ENCODE measurements at places on chromosomes 1 and 21.

- DNase-seq: no peak
Observed at GRCh38 chr1:39446986-39447567, 44.4 kb upstream of the BMP8A start.

DNA sequence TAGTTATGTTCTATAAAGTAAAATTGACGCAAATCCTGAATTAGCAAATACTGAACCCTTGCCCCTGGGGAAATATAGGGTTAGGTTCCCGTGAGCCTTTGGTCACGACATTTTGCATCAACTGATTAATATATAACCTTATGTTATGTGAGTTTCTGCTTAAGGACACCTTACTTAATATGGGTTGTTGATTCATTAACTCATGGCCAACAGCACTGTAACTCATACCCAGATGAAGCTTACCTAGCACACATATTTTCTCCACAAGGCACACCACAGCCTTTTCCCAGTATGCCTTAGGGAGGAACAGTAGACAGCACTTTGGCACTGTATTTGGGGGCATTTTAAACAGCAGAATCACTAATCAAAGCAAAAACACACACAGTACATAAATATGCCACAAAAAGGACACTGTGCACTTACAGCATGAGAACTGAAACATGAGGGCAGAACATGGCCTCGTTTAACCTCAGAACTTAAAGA lies 15.1 kb downstream of the INAVA start:
- no peak for DNase-seq

- no peak for DNase-seq
Observed at GRCh38 chr1:217244971-217245370, 385.9 kb downstream of the GPATCH2 start.

DNA sequence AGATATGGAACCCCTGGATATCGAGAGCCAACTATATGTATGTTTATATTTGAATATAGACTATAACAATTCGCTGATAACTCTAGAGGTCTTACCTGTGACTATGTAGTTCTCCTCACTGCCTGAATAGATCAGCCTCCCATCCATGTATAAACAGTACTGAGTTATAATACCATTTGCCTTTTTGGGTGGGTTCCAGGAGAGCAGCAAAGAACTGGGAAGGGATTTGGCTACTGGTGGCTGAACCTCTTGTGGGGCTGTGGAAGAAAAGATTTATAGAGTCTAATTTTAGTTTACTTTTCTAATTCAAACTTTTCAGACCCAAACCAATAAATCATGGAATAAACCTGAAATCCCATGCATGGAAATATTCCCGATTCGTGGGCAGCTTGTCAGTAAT lies 376.9 kb downstream of the USH2A start:
- DNase-seq: no peak

DNA sequence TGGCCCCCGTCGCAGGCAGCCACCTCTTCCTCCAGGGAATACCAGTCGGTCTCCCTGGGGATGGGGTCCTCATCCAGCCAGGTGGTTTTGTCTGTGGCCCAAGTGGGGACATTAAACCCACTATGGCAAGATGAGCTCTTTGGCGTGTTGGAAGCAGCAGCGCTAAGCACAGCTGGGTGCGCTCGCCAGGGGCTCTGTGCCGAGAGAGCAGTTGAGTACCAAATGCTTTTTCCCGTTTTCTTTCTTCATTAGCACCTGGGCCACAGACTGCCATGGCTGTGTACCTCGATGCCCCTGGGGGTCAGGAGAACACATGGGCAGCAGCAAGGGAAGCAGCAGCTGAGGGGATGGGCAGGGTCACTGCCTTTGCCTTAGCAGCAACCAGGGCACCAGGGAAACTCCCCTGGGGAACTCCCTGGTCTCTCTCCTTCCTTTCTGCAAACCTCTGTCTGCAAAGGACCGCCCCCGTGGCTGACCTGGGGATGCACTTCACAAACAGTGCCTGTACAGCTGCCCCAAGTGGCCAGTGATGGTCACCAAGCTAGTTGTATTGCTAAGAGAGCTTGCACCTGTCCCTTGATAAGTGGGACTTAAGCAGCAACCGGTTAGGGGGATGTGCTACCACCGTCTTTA lies 31.1 kb downstream of the EDARADD start:
- DNase-seq: no peak

GRCh38 chr1:150563340-150564038 lies 14.3 kb downstream of the ADAMTSL4 start:
- DNase-seq: no peak

GRCh38 chr1:150173141-150173585 lies 23.4 kb downstream of the PLEKHO1 start:
- peak; percentile 33 for DNase-seq

- DNase-seq: no peak
Observed at GRCh38 chr1:152359906-152360305, at the start of gene FLG2. FLG2 (minus strand) TSS chr1:152360006; CDS start chr1:152358884, 1,122 bp downstream.

DNA sequence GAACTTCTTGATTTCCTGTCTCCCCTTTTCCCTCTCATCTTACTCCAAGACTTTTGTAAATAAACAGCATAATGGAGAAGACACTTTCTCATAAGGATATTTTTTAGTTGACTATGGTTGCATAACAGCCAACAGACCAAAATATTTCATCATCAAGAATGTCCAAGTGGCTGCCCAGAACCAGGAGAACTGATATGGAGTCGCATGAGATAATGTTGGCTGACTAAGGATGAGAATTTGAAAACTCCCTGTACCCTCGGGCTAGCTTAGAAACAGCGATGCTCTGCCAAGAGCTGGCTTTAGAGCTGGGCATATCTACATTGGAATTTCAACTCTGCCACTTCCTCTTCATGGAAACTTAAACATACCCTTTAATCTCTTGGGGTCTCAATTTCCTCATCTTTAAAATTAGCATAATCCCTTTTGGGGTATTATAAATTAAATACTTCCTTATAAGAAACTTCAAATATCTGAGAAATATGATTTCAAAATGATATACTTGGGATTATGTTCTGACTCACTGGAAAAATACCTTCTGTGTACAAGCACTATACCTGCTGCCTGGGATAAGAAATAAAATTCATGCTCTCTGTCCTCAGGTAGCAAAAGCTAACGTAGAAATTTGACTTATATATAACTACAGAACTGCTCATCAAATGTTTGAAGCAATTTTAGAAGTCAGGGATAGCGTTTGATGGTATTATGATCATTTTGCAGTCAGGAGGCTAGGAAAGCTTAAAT lies 777.3 kb downstream of the LTN1 start:
- DNase-seq: no peak

DNA sequence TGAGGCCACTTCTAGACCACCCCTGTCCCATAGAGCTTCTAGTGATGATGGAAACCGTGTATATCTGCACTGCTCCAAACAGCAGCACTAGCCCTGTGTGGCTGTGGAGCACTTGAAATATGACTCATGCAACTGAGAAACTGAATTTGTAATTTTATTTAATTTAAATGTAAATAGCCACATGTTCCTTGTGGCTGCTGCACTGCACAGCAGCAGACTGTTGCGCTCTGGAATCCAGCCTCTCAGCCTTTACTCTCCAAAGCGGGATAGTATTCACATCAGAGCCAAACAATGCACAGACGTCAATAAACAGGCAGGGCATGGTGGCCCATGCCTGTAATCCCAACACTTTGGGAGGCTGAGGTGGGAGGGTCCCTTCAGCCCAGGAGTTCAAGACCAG lies 12.0 kb downstream of the CAPN2 start:
- DNase-seq: no peak

GRCh38 chr1:40064797-40065499 lies 24.4 kb downstream of the CAP1 start:
- DNase-seq: no peak

GRCh38 chr1:18160290-18160942 lies 52.8 kb downstream of the IGSF21 start:
- DNase-seq: no peak

- DNase-seq: no peak
Observed at GRCh38 chr1:90724361-90724760, 7.3 kb upstream of the BARHL2 start.

DNA sequence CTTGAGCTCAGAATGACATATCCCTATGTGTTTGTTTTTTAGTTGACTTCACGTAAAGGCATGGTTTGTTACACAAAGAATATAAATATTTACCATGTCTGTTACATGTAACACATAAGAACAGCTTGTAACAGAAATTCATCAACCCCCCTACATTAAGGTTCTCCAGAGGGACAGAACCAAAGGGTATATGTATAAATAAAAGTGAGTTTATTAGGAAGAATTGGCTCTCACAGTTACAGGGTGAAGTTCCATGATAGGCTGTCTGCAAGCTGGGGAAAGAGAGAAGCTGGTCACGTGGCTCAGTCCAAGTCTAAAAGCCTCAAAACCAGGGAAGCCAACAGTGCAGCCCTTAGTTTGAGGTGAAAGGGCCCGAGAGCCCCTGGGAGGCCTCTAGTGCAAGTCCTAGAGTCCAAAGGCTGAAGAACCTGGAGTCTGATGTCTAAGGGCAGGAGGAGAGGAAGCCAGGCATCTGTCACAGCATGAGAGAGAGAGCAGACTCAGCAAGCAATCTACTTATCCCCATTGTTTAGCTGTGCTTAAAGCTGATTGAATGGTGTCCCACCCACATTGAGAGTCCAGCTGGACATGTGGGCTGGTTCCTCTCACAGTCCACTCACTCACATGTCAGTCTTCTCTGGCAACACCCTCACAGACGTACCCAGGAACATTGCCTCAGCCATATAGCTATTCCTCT lies 15.8 kb downstream of the THRAP3 start:
- no peak for DNase-seq

GRCh38 chr1:47948126-47948525 lies 49.1 kb downstream of the TRABD2B start:
- DNase-seq: peak; percentile 7

DNA sequence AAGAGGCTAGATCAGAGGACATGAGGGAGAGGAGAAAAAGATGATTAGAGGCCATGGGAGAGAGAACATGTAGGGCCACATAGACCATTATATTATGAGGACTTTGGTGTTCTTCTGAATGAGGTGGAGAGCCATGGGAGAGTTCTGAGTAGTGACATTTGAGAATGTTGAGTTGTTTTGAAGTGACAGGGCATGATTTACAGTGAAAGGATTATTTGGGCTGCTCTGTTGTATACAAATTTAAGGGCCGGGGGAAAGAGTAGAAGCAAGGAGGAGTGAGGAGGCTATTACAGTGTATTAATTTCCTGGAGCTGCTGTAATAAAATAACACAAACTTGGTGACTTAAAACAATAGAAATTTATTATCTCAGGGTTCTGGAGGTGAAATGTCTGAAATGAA lies 102.5 kb upstream of the RGS4 start:
- no peak for DNase-seq

DNA sequence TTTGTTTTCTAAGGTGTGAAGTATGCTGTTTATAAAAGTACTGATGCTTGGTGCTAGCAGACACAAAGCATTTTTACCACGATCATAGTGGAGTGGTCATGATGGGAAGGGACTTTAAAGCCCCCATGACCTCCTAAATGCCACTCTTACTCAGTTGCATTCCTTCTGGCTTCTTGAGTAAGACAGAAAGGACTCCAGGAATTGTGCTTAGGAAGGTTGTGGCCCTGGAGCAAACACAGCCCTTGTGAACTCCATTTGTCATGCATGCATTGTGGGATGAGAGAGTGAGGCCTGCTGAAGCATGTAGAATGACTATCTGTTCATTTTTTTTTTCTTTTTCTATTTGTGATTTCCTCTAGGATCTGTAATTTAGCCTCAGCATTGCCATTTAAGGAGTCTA lies 34.2 kb downstream of the AK5 start:
- no peak for DNase-seq

All from LoVo (cell line).